HS-27A (cell line): ENCODE measurements at places on chromosomes 2 and 18.
A peak's percentile ranks its signal among the peaks of the same experiment; 100 is the strongest.

DNA sequence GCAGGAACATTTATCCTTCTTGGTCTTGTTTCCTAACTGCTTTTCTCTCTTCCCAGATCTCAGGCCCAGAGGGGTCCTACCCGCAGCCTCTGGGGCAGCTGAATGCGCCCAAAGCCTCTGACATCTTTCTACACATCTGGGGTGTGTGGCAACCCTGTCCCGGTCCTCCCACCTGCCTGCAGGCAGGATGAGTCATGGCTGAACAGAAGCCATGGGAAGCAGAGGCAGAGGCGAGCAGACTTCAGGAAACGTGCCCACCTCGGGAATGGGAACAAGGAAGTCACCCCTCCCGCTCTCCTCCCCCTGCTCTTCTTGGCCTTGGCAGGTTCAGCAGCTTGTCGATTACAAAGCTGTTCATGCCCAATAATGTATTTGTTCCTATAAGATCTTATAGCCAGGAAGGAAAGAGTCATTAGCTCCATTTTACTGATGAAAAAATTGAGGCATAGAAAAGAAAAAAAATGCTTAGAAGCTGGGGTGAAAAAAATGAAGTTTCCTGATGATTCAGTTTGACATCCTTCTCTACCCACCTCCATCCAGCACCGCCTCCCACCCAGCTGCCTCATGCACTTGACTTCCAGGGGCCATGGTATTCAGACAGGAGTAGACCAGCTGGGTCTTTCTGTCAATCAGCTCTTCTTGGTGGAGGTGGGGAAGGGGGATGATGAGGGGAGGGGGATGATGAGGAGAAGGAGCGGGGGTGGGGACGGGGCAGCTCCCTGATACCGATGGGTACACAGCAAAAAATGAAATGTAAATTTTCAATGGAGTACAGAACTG lies 10.4 kb upstream of the KCNF1 start:
- DNase-seq = no peak

DNA sequence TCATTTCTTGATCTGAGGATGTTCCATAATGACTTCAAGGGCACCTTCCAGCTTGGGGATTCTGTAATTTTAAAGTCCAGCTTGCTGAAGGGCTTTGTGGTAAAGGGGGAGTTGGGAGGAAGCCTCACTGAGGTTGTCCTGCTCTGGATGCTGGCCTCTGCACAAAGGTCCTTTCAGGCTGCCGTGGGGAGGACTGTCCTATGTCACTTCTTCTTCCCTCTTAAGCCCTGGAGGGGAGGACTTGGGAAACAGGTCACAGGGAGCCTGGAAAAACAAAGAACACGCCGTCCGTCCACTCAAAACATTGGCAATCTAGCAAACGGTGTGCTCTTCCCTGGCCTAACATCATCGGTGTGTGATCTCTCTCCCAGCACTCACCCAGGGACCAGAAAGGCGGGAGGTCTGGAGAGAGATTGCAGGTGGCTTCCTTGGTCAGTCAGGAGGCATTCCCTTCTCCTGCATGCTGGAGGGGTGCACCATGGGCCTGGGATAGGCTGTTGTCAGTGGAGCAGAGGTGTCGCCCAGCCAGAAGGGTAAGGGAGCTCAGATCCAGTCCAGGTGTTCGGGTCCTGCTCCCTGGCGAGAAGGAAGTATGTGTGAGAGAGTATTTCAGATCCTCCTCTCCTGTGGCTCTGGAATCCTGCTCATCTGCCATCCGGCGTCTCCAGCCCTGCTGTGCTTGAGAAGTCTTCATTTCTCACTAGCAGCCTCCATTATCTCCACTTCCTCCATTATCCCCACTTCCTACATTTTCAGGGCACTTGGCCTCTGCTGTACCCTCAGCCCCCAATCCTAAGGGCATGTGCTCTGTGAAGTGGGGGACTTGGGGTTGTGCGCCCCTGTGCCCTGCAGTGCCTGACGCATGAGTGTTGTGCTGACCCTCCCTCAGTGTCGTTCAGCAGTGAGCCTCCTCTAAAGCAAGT lies 20.1 kb downstream of the ASAP2 start:
- no peak for DNase-seq

GRCh38 chr18:9808295-9809241 lies 77.2 kb upstream of the TXNDC2 start:
- peak; percentile 58 for DNase-seq

GRCh38 chr18:77111951-77112746 lies 20.4 kb downstream of the MBP start:
- no peak for DNase-seq

DNA sequence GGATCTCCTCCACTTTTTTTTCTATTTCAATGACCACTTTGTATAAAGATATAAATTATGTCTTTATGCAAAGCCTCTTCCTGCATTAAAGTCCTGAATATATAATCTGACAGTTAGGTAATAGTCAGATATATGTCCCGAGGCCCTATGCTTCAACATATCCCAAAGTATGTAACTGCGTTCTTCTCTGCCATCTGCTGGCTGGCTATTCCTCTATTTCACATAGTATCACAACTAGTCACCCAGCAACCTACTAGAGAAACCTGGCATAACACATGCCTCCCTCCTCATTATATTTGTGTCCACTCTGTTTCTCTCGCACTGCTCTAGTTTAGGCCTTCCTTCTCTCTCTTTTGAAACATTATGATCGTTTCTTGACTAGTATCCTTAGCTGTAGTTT lies 640.8 kb downstream of the DPP10 start:
- no peak for DNase-seq

- no peak for DNase-seq
These were observed 16.0 kb downstream of the DGUOK start for GRCh38 chr2:73942664-73943063.

GRCh38 chr2:25309402-25309801 lies 32.3 kb downstream of the DNMT3A start:
- DNase-seq = no peak

GRCh38 chr2:96198921-96199320 lies 9.7 kb downstream of the STARD7 start:
- DNase-seq = no peak

DNA sequence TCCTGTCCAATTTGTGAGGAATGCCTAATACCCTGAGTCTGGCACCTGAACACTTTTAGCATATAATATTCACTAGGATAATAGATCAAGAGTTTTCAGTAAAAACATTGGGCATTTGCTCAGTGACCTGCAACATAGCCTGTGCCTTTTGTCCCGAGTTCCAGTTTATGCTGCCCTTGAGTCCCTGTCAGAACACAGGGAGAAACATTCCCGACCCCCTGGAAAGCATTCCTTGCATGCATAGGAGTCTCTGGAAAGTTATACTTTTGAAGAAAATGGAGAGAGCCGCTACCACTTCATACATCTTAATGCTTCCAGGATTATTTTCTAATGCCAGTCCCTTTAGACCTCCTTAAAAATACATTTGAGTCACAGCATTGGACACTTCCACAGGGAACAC lies 107.3 kb downstream of the PLCL1 start:
- no peak for DNase-seq

GRCh38 chr2:223654384-223654915 lies 52.3 kb upstream of the SCG2 start:
- no peak for DNase-seq

DNA sequence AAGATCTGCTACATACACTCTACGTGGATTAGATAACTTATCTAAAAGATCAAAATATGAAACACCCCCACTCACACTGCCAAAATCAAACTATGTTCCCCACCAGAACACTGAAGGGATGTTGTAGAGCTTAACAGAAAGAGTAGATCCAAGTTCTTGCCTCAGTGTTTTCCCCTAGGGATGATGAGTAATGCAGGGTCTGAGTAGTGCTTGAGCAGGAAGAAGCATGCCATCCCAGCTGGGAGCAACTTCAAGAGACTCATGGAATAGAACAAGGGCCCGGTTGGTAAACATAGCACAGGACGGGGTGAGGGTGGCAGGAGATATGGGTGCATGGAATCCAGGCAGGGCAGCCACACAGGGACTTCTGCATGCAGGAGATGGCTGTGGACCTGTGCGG lies 74.3 kb downstream of the SNTG2 start:
- no peak for DNase-seq

GRCh38 chr2:203565076-203565475 lies 30.0 kb upstream of the RAPH1 start:
- no peak for DNase-seq

DNA sequence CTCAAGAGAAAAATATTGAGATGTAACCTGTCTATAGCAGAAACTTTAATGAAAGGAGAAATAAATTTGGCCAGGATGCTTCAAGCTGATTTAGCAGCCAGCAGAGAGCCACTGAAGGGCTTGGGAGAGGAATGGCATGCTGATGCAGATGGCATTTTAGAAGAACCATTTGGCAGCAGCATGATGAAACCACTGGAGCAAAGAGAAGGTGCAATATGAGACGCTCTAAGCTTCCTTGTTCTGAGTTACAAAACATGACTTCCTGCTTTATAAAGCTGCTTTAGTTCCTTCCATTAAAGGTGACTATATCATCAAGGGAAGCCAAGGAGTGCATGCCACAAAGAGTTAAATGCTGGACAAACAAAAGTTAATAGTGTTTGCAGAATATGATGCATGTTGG lies 189.7 kb downstream of the PID1 start:
- DNase-seq = no peak

DNA sequence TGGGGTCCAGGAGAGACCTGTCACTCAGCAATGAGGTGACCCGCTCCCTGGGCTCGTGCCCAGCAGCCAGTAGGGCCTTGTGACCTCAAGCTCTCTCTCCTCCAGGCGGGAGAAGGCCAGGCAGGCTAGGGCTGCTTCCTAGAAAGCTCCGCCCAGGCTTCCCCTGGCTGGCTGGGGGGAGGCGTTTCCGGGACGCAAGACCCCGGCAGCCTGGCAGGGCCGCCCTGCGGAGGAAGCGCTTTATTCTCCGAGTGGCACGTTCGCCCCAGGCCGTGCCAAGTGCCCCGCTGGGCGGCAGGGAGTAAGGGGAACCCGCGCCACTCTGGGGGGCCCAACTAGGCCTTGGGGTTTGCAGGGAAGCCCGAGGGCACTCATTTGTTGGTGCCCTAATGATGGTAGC lies 21.2 kb upstream of the EPAS1 start:
- DNase-seq = no peak

DNA sequence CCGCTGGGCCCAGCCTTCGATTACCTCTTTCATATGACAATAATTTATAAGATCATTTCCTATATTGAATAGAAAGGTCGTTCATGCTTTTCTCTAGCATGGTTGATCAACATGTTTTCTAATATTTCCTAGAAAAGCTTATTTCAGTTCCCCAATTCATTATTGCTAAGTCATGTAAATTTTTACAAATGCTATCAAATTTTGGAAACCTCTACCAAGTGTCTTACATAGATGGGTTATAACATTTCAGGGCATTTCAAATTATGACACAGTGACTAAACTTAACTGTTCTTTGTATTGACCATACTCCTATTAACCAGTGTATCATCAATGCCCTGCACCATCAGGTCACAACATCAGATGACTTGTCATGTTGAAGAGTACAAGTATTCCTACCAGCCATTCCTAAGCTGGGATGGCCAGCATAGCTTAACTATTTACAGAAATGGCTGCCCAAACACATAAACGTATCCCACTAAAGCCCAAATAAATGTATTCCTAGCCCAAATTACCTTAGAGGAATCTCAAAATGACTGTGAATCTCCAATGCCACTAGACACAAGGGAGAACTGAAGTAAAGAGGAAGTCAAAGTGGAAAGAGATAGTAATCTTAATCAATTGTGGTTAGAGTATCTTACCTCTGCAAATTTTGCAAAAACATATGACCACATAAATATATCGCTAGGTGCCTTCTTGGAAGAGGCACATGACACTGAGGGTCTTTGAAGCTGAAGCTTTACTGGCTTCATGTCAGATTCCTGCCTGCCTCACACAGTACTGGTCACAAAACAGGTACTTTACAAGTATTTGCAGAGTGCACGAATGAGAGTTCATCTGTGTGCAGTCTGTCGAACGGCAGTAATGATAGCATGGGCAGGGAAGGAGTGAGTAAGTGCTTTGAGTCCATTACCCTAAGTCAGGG lies 87.3 kb upstream of the TLK1 start:
- no peak for DNase-seq

DNA sequence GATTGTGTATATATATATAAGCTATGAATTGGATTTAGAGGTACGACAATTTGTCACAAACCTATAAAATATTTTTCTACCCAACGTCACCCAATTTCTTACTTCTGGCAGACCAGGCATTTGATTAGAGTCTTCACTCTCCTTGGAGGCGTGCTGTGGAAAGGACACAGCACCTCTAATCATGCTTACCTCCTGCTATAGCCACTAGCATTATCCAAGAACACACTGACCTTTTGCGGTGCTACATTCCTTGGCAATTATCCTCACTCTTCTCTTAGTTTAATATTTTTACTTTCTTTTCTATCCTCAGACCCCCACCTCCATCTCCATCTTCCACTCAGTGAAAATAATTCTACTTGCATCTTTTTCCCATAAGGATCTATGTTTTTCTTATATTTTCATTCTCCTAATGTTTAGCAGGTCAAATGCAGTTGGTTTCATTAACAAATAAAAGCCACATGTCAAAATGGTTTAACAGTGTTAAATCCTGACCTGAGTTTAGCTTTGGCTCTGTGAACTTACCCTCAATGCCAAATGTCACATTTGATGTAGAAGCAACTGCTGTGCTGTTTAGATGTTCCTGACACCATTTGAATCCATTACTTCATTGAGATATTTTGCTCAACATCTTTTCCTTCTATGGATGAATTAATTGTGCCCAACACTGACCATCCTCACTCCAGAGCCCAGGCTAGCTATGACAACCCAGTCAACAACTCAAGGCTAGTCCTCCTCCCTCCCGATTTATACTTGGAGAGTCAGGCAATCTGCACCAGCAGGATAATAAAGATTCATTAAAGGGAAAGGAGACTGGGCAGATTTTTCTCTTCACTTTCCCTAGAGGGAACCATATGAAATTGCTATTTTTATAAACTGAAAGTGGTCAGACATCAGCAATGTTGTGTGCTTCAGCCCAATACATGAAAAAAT lies 240.5 kb downstream of the MREG start:
- DNase-seq = no peak
